Stimulated activated CD8-positive, alpha-beta memory T cell treated with anti-CD3 and anti-CD28 coated beads, Interleukin-7, amount 100 ng/mL, for 4 hours (primary cell): ENCODE measurements at places on chromosomes 12 and 14.
A peak's percentile ranks its signal among the peaks of the same experiment; 100 is the strongest.

- DNase-seq = no peak
Measured at GRCh38 chr14:24132061-24132685, 1.7 kb downstream of the FITM1 start.

GRCh38 chr12:26647088-26647487 lies 185.9 kb downstream of the ITPR2 start:
- DNase-seq = no peak

DNA sequence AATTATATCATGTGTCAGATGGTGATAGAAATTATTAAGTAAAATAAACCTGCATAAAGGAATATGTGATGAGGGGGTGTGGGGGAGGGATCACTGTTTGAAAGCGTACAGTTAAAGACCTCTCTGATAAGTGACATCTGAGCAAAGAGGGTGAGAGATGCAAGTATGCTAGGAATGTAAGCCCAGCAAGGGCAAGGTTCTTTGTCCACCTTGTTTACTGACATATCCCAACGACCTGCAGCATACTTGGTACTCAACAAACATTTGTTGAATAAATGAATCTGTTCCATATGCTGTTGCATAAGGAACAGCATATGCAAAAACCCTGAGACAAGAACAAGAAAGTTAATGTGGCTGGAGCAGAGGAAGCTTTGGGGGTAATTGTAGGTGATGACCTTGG lies 12.0 kb upstream of the MDM1 start:
- DNase-seq = no peak

GRCh38 chr14:102201353-102201738 lies 61.6 kb downstream of the WDR20 start:
- no peak for DNase-seq

DNA sequence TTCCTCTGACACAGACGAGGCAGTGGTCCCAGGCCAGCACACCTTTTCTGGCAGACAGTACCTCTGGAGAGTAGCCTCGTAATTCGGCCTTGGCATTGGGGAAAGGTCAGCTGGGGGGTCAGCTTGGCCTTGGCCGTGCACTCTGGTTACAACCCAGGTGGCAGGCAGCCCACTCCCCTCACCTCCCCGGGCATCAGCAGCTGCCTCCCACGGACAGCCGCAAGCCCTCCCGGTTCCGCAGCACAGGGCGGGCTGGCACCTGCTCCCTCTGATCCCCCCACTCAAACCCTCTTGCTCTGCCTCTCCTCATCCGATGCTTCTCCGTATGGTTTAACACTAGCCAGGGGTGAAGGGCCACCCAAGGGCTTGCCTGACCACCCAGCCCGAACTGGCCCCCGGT lies 50.6 kb downstream of the TEAD4 start:
- DNase-seq = no peak

- DNase-seq = no peak
Measured at GRCh38 chr14:99183311-99183710, 88.7 kb downstream of the BCL11B start.

- no peak for DNase-seq
Measured at GRCh38 chr12:123132951-123133619, 17.8 kb downstream of the PITPNM2 start.

GRCh38 chr12:121209624-121210572 lies at the start of gene P2RX4:
TSS of gene P2RX4 (plus strand) at chr12:121210129. CDS start at chr12:121210165, 36 bp downstream.
- DNase-seq = peak; percentile 61

GRCh38 chr12:51326698-51327439 lies 2.9 kb upstream of the BIN2 start:
- DNase-seq = no peak

DNA sequence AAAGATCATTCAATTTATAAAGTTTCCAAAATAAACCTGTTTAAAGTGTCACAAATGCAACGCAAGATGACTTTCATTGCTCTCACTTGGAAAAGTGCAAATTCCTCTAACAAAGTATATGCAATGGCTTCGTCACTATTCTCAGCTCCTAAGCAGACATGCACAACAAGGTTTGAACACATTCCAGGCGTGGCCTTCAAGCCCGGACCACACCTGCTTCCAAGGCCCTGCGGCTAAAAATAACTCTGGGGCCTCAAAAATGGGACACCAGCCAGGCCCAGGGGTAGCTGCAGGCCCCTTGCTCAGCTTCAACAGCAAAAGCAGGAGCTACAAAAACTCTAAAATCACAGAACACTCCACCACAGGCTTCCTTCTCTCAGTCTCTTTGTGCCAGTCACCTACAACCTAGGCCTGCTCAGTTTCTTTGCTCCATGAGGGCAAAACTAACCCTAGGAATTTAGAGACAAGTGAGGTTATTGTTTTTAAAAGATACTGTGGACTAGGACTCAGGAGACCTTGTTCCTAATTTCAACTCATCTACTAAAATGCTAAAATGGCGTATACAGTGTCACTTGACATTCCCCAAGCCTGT lies 29.3 kb downstream of the DUSP16 start:
- DNase-seq = no peak

DNA sequence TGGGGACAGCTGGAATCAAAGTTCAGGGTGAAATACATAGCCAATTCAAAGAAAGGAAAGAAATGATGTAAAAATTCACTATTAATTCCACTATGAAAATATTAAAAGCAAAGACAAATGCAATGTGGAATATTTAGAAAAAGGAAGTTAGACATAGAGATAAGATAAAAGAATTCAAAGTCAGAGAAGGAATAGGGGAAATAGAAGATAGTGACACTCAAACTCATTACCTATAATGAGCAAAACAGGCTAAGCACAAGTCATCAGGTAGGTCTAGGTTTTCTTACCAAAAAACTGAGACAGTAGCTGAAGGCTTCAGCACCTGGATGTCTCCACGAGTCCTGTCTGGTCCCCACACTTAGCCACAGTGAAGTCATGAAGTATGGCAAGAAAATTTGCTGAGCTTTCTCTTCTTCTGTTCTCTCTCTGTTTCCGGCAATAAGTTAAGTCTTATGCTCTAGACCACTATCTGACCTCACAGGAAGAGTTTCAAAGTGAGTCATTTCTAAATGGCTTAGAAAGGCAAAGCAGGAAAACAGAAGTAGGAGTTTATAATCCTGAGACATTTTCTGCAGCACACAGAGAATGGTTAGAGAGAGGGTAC lies at the start of gene C3AR1:
Gene C3AR1, minus strand, starts transcription at position 369 of the 604 bp plus-strand sequence. CDS start 6,174 bp downstream, outside the sequence.
- DNase-seq = no peak

GRCh38 chr14:103315351-103315911 lies 18.6 kb upstream of the EIF5 start:
- no peak for DNase-seq

- DNase-seq = no peak
Measured at GRCh38 chr14:87888136-87888999, 104.6 kb downstream of the GALC start.

- peak; percentile 63 for DNase-seq
Measured at GRCh38 chr12:31874961-31875608, 84.1 kb upstream of the RESF1 start.

DNA sequence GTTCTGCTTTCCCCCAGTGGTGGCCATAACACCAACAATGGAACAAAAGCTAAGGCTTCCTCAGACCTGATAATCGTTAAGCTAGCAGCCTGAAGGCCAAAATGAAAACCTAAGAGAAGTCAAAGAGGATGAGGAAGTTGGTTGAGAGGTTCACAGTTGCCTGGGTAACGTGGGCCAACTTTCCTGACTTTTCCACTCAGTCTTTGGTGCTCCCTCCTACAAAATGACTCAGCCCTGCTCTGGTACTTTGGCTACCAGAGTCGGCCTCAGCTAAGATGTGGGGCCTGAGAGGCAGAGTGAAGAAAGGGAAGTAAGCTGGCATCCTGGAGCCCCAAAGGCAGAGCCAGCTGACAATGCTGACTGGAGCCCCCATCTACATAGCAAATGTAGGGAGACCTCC lies 14.9 kb upstream of the FKBP11 start:
- no peak for DNase-seq

DNA sequence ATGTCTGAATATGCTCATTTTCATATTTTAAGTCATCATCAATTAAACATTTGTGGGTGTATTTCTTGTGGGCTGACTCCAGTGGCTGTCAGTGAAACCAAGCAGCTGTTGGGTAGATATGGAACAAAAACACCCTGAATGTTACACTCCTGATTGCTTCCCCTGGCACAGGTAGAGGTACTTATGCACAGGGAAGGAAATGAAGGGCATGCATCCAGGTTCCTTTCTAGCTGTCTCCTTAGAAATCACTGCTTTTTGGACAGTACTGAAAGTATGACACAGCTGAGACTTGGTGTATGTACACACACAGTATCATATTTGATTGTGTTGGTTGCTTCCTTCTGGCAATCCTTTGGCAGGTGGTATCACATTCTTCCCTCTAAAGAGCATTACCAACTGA lies 1006.7 kb downstream of the DIO2 start:
- no peak for DNase-seq

DNA sequence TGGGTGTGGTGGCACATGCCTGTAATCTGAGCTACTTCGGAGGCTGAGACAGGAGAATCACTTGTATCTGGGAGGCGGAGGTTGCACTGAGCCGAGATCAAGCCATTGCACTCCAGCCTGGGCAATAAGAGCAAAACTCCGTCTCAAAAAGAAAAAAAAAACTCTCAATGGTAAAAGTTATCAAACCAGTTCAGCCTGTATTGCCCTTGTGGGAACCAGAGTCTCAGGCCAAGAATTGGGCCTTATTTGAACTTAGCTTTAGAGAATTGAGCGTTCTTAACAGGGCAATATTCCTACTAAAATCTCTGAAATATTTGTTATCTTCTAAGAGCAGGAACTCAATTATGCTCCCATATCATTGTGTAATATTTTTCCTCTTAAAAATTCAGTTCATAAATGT lies 7.7 kb upstream of the MDM2 start:
- DNase-seq = no peak

DNA sequence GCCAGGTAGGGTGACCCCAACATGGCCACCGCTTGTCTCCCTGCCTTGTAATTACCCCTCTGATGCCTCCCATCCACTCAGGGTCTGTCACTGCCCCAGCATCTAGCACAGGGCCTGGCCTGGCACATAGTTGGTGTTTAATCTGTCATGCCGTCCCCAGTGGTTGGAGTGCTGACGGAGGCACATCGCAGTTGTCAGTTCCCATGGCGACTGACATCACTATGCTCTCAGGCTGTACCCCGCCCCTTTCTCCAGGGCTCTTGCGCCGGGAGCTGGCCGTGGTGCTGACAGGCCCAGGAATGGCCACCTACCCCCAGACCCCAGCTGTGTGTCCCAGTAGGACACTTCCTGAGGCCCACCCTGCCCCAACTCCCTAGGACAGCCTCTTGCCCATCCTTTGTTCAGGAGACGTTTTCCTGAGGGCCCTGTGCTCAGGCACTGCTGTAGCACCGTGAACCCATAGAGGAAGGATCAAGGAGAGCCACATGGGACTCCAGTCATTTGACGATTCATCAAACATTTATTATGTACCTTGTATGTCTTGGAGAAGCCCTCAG lies 23.0 kb downstream of the FAM222A start:
- no peak for DNase-seq

DNA sequence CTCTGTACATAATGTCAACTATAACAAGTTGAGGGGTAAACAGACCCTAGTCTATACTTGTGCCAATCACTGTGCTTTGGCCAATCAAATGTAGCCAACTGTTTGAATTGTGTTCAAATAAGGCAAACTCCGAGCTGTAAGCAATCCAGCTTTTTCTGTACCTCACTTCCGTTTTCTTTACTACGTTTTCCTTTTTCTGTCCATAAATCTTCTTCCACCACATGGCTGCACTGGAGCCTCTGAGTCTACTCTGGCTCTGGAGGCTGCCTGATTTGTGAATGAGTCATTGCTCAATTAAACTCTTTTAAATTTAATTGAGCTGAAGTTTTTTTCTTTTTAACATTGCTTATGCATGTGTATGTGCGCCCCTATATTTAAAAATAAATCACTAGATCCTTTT lies 29.7 kb downstream of the CLEC1A start:
- DNase-seq = no peak

DNA sequence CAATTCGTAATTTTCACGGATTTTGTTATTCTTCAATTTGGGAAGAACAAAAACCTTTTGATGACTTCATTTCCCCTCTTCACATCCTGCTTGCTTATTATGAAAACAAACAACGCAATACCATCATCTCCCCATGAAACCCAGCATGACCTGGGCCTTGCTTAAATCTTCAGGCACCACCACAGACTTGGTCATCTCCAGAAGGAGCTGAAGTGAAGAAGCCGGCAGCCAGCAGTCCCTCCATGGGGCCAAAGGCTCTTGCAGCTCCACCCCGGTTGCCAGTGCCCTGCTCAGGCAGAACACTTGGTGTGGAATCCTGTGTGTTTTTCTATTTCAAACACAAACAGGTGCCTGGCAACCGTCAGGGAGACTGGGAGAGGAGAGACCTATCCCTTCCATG lies 982.9 kb upstream of the TMEM132C start:
- DNase-seq = no peak

DNA sequence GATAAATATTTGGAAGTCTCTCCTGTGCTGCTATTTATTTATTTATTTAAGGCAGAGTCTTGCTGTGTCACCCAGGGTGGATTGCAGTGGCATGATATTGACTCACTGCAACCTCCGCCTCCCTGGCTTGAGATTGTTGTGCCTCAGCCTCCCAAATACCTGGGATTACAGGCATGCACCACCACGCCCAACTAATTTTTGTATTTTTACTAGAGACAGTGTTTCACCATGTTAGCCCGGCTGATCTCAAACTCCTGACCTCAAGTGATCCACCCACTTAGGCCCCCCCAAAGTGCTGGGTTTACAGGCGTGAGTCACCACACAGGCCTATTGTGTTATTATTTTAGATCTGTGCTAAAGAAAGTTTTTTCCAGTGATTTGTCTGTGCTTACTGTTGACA lies 225.2 kb downstream of the CCER1 start:
- DNase-seq = no peak

DNA sequence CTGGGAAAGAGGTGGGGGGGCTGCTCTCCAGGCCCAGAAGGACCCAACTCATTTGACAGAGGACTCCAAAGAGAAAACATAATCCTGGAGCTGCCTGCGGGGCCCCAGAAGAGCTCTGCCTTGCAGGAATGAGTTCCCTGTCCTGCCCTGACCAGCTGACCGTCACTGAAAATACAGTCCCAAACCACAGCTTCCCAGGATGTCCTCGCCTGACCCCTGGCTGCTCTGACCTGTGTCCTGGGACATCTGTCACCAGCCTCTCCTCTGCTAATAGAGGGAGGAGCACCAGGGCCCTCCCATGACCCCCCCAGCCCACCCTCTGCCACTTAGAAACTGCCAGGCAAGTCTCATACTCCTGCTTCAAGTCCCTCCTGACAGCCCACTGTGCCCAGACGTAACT lies 9.8 kb downstream of the FIGNL2 start:
- DNase-seq = no peak

GRCh38 chr12:102885043-102885932 lies 31.8 kb downstream of the PAH start:
- no peak for DNase-seq

DNA sequence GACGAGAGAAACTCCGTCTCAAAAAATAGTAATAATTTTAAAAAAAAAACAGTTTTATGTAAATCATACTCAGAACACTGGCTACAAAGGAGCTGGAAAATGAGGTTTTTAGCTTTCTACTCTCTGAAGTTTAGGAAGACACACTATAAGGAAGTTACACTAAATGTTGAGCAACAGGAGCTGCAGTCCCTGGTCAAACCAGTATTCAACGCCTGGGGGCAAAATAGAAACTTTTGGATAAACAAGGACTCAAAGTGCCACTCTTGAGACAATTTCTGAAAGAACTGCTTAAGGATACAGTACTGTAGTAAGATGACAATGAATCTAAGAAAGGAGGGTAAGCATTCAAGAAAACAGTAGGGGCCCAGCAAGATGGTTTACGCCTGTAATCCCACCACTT lies 29.3 kb downstream of the ACTR6 start:
- no peak for DNase-seq

GRCh38 chr12:1885599-1886245 lies 32.7 kb downstream of the CACNA2D4 start:
- DNase-seq = no peak

GRCh38 chr14:57420986-57421385 lies 30.6 kb downstream of the NAA30 start:
- DNase-seq = no peak
